Stimulated activated CD4-positive, alpha-beta T cell treated with anti-CD3 and anti-CD28 coated beads, Interleukin-1b, Interleukin-23, amount 100 ng/mL, for 24 hours (primary cell): ENCODE measurements at places on chromosomes 4 and X.

GRCh38 chr4:41932988-41933387 lies 2.2 kb upstream of the TMEM33 start:
- DNase-seq: no peak

- no peak for DNase-seq
Measured at GRCh38 chr4:88949605-88950004, 107.4 kb downstream of the FAM13A start.

DNA sequence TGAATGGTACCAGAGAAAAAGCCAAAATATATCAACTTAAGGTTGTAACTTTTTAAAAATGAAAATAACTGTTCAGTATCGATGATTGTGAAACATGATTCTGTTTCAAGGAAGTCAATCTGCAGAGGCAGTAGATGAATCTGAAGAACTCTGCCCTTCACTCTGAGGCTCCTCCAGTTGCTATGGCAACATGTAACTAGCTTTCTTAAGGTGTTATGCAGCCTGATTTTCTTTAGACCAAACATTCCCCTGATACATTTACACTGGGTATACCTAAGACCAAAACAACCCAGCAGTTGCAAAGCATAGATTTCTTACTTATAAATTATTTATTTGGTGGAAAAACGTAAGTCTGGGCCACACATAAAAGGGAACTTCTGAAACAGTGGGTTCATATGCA lies 133.6 kb upstream of the RASGEF1B start:
- no peak for DNase-seq

- no peak for DNase-seq
Measured at GRCh38 chr4:186351668-186352194, 85.7 kb downstream of the F11 start.

GRCh38 chr4:143025081-143025704 lies 159.5 kb upstream of the USP38 start:
- DNase-seq: no peak

DNA sequence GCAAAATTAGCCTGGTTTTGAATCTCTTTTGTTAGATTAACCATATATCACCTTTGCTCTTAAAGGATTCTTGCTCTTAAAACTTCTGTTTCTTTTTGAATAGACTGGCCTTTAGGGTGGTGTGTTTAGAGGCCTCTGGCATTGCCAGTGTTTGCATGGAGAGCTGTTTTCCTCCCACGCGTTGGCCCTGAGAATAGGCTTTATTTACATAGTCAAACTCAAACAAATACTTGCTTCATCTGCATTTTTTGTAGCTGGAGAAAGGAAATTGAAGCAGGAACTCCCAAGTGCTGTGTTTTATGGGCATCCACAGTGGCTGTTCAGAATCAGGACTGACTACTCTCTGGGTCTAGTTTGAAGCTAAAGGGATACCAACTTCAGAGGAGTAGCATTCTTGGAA lies 2.7 kb downstream of the SHROOM2 start:
- no peak for DNase-seq

DNA sequence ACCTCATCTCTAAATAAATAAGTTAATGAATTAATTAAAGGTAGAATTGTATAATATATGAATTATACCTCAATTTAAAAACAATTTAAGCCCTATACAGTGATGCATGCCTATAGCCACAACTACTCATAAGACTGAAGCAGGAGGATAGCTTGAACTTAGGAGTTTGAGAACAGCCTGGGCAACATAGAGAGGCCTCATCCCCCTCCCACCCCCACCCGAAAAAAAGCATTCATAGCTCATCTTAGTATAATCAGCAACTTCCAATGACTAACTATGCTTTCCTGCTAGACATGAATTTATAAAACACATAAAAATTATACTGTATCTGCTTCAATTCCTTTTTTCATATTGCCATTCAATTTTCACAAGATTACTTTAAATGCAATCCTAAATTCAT lies 1.6 kb downstream of the LRBA start:
- no peak for DNase-seq

GRCh38 chr4:43682551-43682950 lies 766.1 kb downstream of the KCTD8 start:
- DNase-seq: no peak

- DNase-seq: no peak
Measured at GRCh38 chr4:52843351-52843750, 18.8 kb upstream of the RASL11B start.

DNA sequence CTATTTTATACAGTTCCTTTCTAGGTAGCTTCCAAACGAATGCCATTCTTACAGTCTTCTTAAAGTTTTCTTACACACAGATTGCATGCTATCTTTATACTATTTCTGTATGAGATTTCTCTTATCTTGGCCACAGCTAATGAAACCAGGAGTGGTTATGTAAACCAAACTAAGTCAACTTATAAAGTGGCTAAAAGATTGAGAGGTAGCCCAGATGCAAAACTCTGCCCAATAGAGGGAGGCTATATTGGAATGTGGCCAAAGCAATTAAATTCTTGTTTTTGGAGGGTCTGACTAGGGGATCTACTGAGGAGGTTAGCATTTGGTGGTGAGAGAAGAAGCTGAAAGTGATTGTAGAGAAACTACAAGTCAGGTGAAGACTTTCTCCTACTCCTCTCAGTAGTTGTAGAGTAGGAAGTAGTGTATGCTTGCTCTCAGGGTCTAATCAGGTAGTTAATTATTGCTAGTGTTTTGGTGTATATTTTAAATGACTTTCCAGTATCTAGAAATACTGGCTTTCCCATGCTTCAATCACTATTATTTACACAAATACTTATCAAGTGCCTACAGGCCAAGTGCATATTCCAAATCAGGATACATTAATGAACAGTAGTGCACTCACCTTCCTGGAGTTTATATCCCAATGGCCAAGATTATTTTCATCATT lies 104.2 kb upstream of the HPGD start:
- no peak for DNase-seq

DNA sequence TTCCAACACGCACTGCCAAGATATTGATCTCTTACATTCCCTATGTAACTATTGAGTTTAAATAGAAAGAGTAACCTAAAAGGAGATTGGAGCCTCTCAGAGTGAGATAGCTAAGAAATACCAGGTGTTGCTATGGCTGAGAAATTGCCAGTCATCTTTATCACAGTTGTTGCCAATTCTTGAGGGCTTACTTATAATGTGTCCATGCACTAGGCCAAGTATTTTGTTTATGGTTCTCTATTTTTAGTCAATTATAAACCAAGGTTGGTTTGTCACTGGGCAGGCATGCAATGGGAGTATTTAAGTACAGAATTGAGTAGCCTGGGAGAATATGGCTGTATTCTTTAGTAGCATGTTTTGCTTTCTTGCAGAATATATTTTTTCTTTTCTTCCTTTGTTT lies 201.6 kb downstream of the TEX13A start:
- DNase-seq: no peak

GRCh38 chr4:178288462-178288861 lies 846.2 kb upstream of the AGA start:
- DNase-seq: no peak

GRCh38 chr4:15912961-15913630 lies 25.4 kb downstream of the FGFBP1 start:
- no peak for DNase-seq

DNA sequence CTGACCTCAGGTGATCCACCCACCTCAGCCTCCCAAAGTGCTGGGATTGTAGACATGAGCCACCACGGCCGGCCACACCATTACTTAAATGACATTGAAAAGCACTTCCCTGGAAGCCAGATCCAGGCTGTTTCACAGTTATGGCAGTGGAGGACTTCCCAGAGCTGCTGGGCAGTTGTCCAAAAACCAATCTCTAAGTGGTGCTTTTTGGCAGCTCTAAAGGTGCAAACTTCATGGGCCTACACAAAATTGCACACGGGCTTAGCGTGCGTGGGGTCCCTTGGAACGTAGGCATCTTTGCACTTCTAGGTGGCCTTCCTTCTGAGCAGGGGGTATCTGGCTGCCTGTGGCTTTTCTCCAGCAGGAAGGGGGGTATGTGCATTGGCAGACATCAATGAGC lies 172.3 kb downstream of the SHOX start:
- no peak for DNase-seq
